ENCODE measurements at places on chromosomes 5 and 9.
A peak's percentile ranks its signal among the peaks of the same experiment; 100 is the strongest.

DNA sequence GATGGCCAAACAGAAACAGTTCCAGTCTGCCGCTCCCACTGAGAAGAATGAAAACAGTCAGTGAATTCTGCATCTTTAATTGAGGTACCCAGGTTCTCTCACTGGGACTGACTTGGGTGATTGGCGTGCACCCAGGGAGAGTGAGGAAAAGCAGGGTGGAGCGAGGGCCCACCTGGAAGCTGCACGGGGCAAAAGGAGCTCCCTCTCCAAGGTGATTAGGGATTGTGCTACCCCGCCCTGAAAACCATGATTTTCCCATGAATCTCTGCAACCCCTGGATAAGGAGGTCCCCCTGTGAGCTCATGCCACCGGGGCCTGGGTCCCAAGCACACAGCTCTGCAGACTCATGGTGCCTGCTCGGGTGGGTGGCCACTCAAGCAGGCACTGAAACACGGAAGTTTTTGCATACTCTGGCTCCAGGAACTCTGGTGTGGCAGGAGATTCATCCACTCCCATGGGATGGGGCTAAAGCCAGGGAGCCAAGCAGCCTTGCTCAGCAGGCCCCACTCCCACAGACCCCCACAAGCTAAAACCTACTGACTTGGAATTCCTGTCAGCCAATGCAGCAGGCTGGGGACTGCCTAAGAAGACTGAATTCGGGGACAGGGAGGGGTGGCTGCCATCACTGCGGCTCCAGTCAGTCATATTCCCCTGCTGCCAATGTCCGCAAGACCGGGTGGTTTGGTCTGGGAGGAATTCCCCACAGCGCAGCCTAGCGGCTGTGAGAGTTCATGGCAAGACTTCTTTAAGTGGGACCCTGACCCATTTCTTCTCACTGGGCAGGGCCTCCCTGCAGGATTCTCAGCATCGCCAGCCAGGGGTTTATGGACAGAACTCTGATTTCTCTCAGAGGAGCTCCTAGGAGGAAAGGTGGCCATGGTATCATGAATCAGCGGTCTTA is 652.2 kb upstream of the RGMB start:
- DNase-seq, result no peak

GRCh38 chr5:123207081-123207537 is 118.1 kb downstream of the PRDM6 start:
- DNase-seq, result no peak

DNA sequence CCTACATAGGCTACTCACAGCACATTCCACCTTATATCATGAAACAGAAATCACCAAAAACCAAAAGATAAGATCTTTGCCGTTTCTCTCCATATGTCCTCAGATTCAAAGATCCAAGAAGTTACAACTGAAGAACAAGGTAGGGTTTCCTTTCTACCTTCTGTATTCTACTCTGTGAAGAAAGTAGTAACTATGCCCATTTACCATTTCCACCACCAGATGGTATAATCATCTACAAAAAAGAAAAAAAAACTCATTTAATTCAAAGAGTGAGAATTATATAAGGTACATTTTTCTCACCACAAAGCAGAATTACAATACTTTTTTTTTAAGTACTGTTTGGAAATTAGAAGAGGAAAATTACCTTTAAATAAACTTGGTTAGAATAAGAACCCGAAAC is 172.6 kb upstream of the PTGER4 start:
- no peak for DNase-seq

DNA sequence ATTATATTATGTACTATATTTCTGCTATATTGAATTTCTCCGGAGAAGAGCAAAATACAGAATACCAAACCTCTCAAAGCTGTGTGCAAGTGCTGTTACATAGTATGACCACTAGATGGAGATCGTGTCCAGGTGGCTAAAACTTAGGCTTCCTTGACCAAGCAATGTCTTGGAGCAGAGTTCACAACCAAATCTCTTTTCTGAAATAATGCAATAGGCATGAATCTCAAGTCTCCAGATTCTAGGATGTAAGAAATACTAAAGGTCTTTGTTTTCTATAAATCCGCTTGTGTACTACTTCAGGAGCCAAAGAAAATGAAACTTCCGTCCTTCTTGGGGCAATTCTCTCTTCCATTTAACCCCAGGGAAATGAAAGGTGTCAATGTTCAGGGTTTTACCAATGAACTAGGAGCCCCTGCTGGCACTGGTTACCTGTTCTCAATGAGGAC is 181.5 kb upstream of the RAI14 start:
- DNase-seq, result peak; percentile 73

DNA sequence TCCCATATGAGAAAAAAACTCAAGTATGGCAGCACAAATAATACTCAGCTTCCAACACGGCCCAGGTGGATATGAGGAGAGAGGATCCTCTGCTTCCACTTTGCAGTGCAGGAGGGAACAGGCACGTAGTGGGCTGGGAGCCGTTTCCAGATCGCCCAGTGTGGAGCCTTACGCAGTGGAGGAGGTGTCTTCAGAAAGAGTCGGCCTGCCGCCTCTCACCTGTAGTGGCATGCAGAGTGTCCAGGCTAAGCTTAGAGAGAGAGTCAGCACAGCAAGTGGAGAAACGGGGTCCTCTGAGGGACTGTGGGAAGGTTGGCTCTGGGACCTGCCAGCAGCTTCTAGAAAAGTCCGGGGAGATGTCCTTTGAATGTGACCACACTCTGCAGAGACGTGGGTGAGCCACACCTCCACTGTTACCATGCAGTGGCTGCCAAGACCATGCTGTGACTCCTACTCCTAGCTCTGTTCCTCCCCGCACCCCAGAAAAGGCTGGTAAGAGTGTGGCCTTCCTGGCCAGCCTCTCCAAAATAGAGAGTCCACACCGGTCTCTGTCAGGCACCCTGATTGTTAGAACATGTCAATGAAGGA is 3.5 kb upstream of the SEMA4D start:
- DNase-seq, result no peak

GRCh38 chr5:81247441-81247972 is 14.4 kb downstream of the CKMT2 start:
- DNase-seq, result no peak
